ENCODE measurements at places on chromosomes 5 and 9.

DNA sequence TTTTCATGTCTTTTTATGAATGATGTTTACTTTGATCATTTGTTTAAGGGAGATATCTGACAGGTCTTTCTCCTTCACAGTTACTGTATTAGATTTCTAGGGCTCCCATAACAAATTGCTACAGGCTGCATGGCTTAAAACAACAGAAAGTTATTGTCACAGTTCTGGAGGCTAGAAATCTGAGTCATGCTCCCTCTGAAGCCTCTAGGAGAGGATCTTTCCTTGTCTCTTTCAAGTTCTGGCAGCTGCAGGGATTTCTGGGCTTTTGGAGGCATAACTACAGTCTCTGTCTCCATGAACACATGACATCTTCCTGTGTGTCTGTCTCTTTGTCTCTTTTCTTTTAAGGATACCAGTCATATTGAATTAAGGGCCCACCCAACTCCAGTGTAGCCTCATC, 557.3 kb upstream of the SEMA6A start:
- DNase-seq, result no peak

DNA sequence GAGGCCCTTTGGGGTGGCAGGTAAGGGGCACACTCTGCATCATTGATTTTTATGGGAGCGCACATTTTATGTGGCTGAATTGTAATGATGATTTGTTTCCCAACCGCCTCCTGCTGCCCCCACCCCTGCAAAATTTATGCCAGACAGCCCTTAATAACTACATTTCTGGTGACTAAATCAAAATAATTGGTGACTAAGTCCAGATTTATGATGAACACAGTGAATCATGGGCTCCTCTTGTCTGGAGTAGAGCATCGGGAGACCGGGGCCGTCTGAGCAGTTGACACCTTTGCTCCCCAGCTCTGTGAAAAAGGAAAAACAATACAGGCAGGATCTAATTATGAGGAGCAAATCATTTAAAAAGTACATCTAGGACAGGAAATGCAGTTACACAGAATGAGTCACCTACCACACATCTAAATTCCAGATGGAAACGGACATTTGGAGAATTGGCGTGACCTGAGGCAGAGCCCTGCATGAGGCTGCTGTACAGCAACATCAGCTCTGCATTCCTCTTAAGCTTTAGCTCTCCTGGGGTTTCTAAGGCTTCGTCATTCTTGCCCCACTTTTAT, 58.9 kb downstream of the DOCK2 start:
- no peak for DNase-seq

DNA sequence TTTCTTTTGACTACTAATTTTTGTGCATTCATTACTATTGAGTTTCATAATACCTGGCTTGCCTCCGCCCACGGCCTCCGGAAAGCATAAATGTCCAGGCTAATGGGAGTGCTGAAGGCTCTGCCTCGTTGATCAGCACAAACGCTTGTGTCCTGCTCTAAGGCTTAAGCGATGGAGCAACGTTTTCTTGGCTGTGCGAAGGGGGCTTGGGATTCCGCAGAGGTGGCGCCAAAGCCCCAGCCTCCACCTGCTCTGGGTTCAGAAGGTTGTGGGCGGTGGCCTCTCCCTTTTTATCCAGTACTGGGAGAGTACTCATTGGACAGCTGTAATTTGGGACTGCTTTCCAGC, 19.7 kb downstream of the ANXA2R start:
- peak; percentile 81 for DNase-seq

GRCh38 chr9:37961351-37961750, 57.4 kb upstream of the SLC25A51 start:
- DNase-seq, result no peak

GRCh38 chr5:89437450-89438435, 554.8 kb upstream of the MEF2C start:
- no peak for DNase-seq

DNA sequence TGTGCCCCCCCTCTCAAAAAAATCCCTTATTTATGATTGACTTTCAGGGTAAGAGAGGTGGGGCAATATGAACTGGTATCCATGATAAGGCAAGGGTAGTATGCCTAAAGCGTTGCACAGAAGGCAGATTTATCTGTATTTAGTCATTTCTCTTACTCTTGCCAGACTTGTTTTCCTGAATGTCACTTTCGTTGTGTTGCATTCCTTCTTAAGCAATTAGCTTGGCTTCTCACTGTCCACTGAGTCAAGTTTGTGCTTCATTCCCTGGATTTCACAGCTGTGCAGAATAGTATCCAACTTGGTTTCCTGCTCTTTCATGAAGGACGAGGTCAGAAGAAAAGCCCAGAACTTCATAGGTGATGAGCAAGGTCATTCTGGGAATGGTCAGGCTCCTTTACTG, 301.5 kb upstream of the ACTBL2 start:
- no peak for DNase-seq

- no peak for DNase-seq
Measured at GRCh38 chr5:7169240-7169878, 226.6 kb upstream of the ADCY2 start.

GRCh38 chr5:121171834-121172233, 679.8 kb upstream of the FTMT start:
- no peak for DNase-seq

- DNase-seq, result no peak
Measured at GRCh38 chr5:62342476-62342837, 36.5 kb downstream of the KIF2A start.

DNA sequence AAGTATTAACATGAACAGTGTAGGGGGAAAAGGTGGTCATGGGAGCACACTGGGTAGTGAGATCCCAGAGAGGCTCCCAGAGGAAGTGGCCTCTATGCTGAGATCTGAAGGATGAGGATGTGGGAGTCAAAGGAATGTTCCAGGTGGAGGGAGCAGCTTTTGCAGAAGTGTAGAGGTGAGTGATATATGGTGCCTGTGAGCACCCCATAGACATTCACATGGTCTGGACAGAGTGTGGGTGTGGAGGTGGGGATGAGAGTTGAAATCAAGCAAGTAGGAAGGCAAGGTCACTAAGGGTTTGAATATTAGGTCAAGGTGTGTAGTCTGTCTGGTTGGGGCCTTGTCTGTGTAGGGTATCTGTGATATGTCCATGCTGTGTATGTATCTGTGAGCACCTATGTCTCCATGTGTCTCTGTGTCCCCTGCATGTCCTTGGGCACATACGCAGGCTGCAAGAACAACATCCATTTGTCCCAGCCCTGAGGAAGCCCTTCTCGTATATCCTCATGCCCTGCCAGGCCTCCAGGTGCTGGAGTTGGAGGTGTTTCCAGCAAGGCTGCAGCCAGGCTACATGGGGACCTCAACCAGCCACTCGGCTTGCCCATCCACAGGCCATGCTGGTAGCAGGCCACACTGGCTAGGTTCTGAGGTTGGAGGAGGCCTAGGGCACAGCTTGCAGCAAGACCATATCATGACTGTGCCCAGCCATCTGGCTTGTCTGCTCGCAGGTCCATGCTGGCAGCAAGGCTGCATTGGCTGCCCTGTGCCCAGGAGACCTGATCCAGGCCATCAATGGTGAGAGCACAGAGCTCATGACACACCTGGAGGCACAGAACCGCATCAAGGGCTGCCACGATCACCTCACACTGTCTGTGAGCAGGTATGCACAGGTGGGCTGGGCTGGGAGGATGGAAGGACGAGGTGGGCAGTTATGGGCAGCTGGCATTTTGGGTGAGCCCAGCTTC, 4.7 kb downstream of the PDLIM4 start:
- no peak for DNase-seq

DNA sequence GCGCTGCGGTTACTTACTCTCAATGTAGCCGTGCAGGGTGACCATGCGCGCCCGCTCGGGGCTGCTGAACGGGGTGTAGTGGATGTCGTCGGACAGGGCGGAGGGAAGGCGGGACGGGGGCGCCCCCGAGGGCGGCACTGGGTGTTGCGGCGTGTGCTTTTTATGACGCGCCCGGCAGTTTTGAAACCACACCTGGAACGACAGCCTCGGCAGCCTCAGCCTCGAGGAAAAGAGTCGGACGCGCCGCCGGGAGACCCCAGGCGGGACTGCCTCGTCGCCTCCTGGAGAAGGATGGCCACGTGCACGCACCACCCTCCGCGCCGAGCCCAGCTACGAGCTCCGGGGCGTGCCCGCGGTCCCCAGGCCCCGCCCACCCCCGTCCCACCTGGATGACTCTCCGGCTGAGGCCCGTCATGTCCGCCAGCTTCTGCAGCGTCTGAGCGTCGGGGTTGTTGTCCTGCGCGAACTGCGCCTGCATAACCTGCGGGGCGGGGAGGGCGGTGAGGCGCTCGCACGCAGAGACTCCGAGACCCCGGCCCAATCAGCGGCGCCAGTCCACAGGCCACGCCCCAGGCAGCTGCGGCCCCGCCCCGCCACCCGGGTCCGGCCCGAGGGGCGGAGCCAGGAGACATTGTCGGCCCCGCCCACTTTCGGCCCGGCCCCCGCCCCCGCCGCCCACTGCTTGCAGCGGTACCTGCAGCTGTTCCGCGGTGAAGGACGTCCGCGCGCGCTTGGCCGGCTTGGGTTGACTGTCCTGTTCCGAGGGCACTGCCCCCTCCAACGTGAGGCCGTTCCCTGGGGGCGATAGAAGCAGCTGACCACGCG, 15.0 kb downstream of the LHX6 start:
- peak; percentile 81 for DNase-seq

Measured in SHP77 treated with DMSO at 0.1 percent for 48 hours (cell line).